ENCODE measurements at places on chromosomes 4 and X.

DNA sequence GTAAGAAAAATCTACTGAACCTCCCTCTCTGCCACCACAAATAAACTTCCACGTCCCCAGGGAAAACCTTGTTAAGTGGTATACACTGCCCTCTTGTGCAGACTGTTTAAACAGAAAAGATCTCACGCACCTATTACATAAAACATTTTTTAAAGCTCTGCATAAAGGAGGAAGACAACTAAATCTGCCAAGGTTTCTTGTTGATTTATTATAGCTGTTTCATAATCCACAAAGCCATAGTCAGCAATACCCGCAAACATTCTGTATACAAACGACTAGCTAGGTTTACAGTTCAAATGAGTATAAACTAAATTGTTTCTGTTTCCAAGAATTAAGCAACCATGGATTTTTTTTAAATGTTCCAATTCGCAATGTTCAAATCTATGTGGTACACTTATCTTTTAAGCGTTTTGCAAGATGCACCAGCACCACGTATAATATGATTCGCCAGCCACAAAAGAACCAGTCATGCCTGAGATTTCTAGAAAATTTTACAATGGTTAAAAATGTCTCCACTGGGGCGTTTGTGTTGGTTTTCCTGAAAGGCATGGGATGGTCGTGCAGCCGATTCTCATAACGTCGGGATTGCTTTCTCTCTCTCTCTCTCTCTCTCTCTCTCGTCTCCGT is 164.6 kb downstream of the PRKX start:
- DNase-seq: no peak

DNA sequence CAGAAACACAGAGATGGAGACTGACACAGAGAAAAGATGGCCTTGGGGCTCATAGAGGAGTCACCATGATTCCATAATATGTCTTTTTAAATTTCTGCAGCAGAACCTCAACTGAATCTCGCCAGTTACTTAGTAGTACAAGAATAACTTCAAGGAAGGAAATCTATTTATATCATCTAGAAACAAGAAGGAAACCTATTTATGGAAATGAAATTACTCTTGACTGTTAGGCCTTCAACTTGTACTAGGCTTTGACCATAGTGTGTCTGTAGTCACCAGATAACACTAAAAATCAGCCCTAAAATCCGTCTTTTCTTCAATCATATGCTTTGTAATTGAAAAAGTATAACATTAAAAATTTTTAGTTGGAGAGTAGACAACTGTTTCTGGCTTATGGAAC is 740.4 kb downstream of the TRIML1 start:
- DNase-seq: no peak

DNA sequence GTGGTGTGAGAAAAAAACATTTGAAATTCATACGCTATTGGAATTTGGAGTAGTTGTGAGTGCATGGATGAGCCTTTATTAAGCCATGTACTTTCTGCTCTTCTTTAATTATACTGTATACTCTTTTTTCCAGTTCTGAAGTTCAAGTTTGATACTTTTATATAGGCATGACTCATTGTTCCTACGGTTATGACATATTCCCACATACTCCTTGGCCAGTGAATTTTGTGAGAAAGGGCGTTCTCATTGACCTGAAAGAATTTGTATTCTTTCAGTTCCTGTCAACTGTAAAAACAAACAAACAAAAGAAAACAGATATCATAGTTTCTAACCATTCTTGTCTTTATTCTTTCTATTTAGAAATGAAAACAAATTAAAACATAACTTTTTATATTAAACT is 407.3 kb downstream of the MAPK10 start:
- no peak for DNase-seq

GRCh38 chr4:86837691-86838503 is 11.3 kb downstream of the SLC10A6 start:
- no peak for DNase-seq

- DNase-seq: no peak
Observed at GRCh38 chrX:30935985-30936384, 46.9 kb upstream of the TAB3 start.

DNA sequence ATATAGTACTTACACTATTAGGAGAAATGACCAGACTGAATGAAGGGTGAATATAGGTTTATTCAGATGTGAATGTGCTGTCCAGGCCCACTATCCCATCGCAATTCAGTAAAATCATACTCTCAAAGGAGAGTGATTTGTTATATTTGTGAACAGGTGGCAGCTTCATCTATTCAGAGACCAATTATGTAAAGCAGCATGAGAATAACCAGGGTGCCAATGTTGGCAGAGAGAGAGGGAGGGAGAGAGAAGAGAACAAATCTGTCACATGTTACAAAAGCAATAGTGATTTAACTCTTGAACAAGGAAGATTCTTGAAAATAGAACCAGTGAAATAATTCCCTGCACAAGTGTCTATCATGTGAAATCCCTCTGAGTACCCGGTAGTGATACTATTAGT is 38.9 kb upstream of the TLL1 start:
- no peak for DNase-seq

DNA sequence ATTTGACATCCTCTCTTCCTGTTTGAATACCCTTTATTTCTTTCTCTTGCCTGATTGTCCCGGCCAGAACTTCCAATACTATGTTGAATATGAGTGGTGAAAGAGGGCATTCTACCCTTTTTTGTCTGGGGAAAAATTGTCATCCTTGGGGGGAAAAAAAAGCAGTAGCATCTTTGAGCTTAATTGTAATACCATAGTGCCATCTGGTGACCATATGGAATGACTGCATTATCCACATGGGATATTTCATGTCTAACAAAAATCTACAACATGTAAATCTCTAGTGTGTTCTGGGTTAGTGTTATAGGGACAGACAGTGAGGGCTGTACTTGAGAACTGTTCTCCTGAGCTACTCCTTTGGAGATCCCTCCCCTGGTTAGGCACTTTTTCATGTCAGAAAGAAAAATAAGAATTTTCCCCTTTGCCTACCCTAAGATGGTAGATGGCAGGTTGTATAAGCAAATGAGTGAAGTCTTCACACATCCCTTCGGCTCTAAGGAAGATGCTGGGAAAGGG is 26.0 kb downstream of the CAPN6 start:
- no peak for DNase-seq

- no peak for DNase-seq
Observed at GRCh38 chr4:151195801-151196200, 81.2 kb upstream of the PRSS48 start.

GRCh38 chr4:38757945-38758600 is 24.7 kb downstream of the TLR10 start:
- no peak for DNase-seq

- DNase-seq: no peak
Observed at GRCh38 chr4:88674979-88675378, 22.6 kb downstream of the NAP1L5 start.

DNA sequence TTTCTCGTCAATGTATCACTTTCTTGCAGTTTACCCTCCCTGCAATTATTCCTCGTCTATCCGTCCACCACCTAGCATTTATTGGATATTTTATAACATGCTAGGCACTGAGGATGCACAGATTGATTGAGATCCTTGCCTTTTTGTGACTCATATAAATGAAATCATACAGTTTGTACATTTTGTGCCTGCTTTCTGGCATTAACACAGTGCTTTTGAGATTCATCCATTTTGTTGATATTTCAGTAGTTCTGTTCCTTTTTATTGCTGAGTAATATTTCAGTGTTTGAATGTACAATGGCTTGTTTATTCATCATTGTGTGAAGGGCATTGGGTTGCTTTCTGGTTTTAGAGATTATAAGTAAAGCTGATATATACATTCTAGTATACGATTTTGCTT is 841 bp downstream of the TBC1D19 start:
- DNase-seq: no peak

DNA sequence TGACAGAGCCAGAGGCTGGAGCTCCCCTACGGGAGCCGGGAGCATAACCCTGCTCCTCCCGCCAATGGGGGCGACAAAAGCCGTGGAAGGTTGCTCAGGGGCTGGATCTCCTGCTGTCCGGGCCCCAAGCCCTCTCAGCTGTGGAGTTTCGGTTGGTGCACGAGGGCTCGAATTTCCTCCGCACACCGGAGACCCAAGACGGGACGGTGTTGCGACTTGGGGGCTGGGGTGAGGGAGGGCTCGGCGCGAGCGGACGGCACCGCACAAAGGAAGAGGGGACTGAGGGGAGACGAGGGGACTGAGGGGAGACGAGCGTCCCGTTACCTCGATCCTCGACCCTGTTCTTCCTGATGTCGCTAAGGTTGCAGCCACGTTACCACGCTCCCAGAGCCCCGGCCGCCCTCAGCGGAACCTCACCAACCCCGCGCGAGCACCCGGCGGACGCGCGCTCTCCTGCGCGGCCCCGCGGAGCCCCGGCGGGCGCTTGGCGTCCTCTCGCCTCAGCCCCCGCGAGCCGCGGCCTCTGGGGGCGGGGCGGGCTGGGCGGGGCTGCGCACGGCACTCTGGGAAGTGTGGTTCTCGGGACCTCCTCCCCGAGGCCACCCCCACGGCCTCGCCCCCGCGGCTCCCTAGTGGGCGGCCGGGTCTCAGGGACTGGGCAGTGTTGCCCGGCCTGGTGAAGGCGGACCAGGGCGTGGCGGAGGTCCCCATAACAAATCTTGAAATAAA is at the start of gene KLHL8:
Gene KLHL8 (minus strand): TSS at position 525 of the 729 bp plus-strand sequence. CDS start 25,079 bp downstream, outside the sequence.
- DNase-seq: peak; percentile 45

DNA sequence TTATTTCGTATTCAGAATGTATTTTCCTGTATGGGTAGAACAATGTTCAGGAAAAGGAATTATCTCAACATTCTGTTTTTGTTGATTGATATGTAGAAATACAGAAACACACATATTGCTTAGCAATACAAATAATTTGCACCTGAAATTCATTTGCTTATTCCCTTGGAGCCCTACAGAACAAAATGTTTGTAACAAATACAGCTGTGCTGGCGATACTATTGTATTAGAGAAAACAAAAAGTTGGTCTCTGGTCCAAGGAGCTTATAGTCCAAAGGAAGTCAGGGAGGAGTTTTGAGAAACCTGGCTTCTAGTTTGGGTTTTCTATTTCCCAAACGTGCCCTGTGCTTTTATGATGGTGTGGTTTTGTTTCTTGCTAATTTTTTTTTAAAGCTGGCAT is 37.8 kb upstream of the CAPN6 start:
- no peak for DNase-seq

DNA sequence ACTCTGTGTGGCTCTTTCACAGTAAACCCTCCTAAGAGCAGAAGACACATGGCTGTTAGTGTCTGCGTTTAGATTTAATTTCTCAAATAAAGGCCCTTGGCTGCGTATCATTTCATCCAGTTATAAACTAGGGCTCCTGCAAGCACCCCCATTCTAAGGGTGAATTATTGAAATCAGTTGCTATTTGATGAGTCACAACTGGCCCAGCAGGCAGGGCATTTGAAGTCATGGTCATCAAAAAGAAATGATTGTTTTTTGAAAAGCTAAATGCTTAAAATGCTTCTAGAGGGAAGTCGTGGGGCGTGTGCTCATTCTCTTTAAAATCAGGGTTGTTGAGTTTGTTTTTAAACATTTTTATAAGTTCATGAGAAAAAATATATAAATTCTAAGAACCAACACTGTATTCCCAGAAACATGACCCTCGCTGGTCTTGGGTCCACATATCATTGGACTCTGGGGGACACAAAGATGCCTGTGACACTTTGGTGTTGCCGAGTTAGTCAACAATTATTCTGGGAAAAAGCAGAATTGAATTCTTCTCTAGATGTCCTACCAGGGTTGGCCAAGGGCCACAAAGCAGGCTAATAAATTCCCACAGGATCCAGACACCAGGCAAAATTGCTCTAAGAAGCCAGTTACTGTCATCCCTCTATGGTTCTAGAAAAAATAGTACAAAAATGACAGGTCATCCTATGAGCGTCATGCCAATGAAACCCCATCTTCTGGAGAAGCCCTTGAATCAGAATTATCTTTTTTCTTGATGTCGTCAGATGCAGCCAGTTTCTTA is 99.5 kb upstream of the MYOZ2 start:
- no peak for DNase-seq

GRCh38 chr4:78669453-78669852 is 106.7 kb upstream of the BMP2K start:
- no peak for DNase-seq

DNA sequence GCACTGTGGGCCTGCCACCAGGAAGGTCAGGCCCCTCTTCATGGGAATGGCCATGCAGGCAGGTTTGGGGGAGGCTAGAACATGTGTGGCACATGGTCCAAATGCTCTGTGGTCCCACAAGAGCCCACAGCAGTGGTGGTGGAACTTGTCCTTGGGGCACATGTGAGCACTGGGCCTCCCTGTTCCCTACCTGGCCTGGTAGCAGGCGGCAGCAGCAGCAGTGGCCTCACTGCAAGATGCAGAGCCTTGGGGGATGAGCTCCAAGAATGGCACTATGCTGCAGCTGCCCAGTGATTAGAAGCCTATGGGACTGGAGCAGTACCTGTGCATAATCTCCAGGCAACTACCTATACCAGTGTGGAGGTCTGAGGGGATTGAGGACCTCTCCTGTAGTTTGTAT is 197.0 kb upstream of the DCAF8L1 start:
- no peak for DNase-seq
